Adrenal gland (tissue), 19 donors: ENCODE measurements at places on chromosomes 16 and 17.

DNA sequence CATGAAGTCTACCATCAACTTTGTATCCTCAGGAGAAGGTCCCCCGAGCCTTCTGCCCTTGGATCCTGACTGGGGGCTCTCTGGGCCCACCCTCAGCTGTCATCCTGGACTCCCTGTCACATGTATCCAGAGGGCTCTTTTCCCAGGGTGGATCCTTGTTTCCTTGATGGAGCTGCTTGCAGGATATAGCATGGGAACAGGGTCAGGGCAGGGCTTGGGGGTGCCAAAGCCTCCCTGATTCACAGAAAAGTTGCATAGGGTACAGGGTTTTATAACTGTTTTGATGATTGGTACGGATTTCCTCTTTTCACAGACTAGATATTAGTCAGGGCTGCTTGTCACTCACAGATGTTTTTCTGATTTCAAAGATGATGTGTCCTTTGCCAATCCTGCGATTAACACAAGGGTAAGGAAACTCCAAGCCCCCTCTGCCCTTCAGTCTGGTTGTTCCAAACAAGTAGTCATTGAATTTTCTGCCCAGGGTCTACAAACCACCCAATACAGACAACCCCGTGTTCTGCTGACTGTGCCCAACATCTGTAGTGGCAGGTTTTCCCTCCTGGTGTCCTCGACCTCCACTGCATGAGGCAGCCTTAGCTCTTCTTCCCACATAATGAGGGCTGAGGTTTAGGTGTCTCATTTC lies 20.6 kb upstream of the SLC35G3 start:
- DNase-seq: no peak
- H3K4me1 ChIP-seq: peaks cover 6% of the 10 kb centered on the region
- H3K4me3 ChIP-seq: no peak overlapping the region
- no peaks in the 10 kb centered on the region for H3K36me3 ChIP-seq

- no peak overlapping the region for H3K27ac ChIP-seq
- no peak overlapping the region for H3K4me3 ChIP-seq
- no peak for DNase-seq
- no peaks in the 10 kb centered on the region for H3K4me1 ChIP-seq
- H3K27me3 ChIP-seq: no peaks in the 10 kb centered on the region
Observed at GRCh38 chr17:52536489-52536888, 378.0 kb upstream of the CA10 start.

- no peaks in the 10 kb centered on the region for H3K27me3 ChIP-seq
- peaks cover 62% of the 10 kb centered on the region for H3K36me3 ChIP-seq
- no peak overlapping the region for H3K4me3 ChIP-seq
- H3K27ac ChIP-seq: no peak overlapping the region
Observed at GRCh38 chr17:77217566-77217965, 76.8 kb downstream of the SEC14L1 start.

- H3K27me3 ChIP-seq: no peaks in the 10 kb centered on the region
- H3K36me3 ChIP-seq: no peaks in the 10 kb centered on the region
- DNase-seq: no peak
- H3K27ac ChIP-seq: no peak overlapping the region
Observed at GRCh38 chr16:20485408-20485807, 34.1 kb downstream of the ACSM2A start.

- H3K36me3 ChIP-seq: no peaks in the 10 kb centered on the region
- H3K4me1 ChIP-seq: no peaks in the 10 kb centered on the region
- H3K27ac ChIP-seq: no peak overlapping the region
- DNase-seq: no peak
Observed at GRCh38 chr17:64354824-64355535, 35.7 kb downstream of the PECAM1 start.

- H3K4me1 ChIP-seq: peaks cover 8% of the 10 kb centered on the region
- no peak for DNase-seq
- H3K27me3 ChIP-seq: no peaks in the 10 kb centered on the region
- no peaks in the 10 kb centered on the region for H3K36me3 ChIP-seq
Observed at GRCh38 chr16:4962716-4963115, 4.6 kb downstream of the SEC14L5 start.

- DNase-seq: peak; percentile 79
- no peak overlapping the region for H3K27ac ChIP-seq
Observed at GRCh38 chr16:81610144-81610842, 165.7 kb downstream of the CMIP start.

- H3K4me1 ChIP-seq: no peaks in the 10 kb centered on the region
- no peaks in the 10 kb centered on the region for H3K36me3 ChIP-seq
- no peaks in the 10 kb centered on the region for H3K27me3 ChIP-seq
- no peak overlapping the region for H3K27ac ChIP-seq
Observed at GRCh38 chr16:17691899-17692176, 221.1 kb upstream of the XYLT1 start.

DNA sequence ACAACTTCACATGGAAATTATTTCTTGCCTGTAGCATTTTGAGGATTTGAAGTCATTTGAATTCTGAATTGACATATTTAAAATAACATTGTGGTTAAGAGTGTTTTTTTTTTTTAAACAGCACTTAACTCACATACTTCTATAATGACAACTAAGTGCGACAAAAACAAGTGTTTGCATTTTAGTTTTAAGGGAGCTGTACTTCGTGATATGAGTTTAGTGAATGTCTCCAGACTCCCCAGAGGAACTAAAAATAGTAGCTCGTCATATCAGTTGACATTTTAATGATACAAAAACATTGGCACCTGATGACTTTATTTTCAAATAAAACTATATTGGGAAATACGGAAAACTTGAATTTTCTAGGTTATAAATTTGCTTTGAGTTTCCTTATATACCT lies 389.6 kb upstream of the MON1B start:
- H3K27ac ChIP-seq: no peak overlapping the region
- no peaks in the 10 kb centered on the region for H3K36me3 ChIP-seq
- H3K4me1 ChIP-seq: no peaks in the 10 kb centered on the region
- no peak for DNase-seq
- no peaks in the 10 kb centered on the region for H3K27me3 ChIP-seq

DNA sequence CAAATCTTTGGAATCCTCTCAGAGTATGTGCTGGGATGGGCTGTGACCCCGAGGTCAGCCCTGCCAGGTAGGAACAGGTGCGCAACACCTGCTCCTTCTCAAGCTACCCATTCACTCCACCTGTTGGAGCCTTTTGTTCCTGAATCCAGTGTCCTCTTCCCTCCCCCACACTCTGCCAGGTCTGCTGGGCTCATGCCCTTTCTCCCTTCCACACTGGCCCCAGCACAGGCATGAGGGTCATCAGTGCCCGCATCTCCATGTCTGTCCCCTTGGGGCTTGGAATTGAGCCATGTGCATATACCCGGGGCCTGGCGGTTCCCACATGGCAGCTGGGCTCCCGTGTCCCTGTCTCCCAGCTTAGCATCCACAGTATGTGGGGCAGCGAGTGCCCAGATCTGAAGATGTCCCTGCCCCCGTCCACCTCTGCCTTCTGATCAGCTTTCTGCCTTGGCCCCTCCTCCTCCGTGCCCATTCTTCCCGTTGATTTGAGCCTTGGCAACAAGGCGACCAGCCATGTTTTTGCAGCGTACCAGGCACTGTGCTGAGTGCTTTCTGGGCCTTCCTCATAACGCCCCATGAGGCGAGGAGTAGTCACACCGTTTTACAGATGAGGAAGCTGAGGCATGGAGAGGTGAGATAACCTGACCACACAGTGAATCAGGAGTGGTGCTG lies 102.2 kb downstream of the RAP1GAP2 start:
- H3K4me1 ChIP-seq: no peaks in the 10 kb centered on the region
- no peak overlapping the region for H3K27ac ChIP-seq
- H3K36me3 ChIP-seq: no peaks in the 10 kb centered on the region
- H3K27me3 ChIP-seq: no peaks in the 10 kb centered on the region
- no peak overlapping the region for H3K4me3 ChIP-seq

- no peaks in the 10 kb centered on the region for H3K27me3 ChIP-seq
- H3K27ac ChIP-seq: no peak overlapping the region
- H3K36me3 ChIP-seq: no peaks in the 10 kb centered on the region
- H3K4me1 ChIP-seq: no peaks in the 10 kb centered on the region
- H3K4me3 ChIP-seq: no peak overlapping the region
- no peak for DNase-seq
Observed at GRCh38 chr16:26838931-26839330, 227.8 kb upstream of the C16orf82 start.

DNA sequence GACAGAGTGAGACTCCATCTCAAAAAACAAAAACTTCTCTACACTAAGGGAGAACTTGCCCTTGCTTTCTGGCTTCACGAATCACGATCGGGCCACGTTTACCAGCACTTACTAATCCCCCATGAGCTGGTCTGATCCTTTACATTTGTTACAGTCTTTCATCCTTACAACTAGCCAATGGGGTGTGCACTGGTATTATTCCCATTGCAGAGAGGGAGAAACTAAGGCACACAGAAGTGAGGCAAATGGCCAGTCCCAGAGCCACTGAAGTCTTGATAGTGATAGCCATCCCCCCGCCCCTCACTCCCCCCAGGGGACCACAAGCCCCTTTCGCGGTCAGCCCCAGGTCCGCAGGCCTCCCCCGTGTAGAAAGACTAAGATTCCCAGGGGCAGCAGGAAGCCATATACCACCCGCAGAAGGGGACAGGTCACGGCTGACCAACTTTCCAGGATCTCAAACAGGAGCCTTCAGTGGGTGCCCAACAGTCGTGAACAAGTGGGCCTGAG lies 868 bp downstream of the NATD1 start:
- no peaks in the 10 kb centered on the region for H3K36me3 ChIP-seq
- peak overlapping the region; percentile 59 for H3K27ac ChIP-seq
- DNase-seq: no peak

DNA sequence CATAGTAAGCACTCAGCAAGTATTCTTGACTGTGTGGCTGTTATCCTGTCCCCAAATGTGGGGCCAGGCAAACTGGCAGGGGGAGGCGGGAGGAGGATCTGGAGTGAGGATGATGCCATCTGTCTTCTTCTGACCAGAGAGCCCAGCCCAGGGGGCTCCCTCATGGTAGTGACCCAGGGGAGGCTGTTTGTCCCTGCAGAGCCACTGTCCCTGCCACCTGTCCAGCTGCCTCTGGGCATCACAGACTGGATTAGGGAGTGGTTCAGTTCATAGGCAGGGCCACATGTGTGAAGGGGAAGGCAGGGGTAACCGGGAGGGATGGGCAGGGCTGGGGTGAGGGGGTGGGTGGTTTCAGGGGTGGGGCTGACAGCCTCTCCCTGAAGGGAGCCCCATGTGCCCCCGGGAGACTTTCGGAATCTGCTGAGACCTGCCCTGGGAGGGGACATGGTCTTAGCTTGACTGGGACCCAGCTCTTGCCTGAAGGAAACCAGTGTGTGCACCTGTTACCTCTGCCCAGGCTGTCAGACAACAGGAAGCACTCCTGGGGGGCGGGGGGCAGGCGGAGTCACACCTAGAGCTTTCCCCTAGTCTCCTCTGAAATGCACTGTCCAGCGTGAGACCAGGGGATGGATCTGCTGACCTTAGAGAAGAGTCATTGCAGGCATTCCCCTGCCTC lies 15.2 kb downstream of the ARHGAP23 start:
- H3K36me3 ChIP-seq: no peaks in the 10 kb centered on the region
- H3K4me1 ChIP-seq: peaks cover 12% of the 10 kb centered on the region
- H3K27ac ChIP-seq: no peak overlapping the region
- DNase-seq: no peak

GRCh38 chr16:83835586-83836566 lies 28.1 kb downstream of the HSBP1 start:
- DNase-seq: no peak
- no peaks in the 10 kb centered on the region for H3K4me1 ChIP-seq
- no peak overlapping the region for H3K27ac ChIP-seq
- H3K36me3 ChIP-seq: no peaks in the 10 kb centered on the region
- no peak overlapping the region for H3K4me3 ChIP-seq

DNA sequence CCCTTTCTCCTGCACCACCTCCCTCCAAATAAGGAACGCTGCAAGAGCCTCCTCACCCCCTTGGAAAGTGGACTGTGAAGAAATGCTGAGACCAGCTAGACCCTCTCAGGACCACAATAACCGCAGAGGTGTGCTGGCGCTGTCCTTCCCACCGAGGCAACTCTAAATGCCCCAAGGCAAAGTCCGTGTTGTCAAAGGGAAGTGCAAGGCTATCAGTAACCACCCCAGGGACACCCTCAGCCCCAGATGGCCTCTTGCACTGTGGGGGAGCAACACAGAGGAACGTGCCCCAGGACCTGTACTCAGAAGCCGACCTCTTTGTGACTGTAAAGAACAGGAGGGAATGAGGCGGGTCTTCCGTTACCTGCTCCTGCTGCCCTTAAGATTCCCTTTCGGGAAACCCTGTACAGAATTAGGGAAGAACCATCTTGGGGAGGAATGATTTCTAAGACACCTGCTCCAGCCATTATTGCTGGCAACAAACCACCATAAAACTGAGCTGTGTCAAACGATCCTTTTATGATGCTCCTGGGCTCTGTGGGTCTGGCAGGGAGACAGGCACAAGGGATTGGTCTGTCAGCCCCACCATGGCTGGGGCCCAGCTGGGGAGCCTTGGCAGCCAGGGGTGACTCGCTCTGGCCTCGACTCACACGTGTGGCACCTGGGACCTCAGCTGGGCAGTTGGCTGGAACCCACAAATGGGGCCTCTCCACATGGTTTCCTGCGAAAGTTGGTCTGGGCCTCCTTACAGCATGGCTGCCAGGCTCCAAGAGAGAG lies 14.6 kb upstream of the MED9 start:
- DNase-seq: no peak
- no peaks in the 10 kb centered on the region for H3K4me1 ChIP-seq
- H3K27ac ChIP-seq: no peak overlapping the region

DNA sequence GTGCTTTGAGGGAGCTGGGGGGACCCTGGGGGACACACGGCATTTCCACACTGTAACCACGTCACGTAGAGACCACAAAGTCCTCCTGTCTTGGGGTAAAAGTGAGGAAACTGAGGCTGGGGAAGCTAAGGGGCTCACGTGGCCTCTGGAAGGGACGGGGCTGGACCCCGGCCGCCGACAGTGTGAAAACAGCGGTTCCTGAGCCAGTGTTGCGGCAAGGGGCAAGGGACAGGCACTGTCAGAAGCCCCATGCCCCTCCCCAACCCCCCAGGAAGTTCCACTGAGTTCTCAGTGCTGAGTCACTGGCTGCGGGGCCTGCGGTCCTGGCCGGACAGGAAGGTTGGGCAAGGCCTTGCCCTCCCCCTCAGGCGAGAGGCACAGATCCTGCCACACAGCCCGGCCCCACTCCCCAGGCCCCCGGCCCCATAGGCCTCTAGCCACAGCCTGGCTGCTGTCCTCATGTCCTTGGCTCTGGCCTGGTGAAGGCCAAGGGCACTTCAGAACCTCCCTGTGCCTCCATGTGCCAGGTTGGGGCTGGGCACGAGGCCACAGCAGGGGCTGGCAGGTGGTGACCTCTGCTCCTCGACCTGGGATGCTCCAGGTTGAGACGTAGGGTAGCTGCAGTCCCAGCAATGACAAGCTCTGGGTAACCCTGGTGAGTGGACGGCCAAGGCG lies 5.0 kb upstream of the CCDC57 start:
- peak overlapping the region; percentile 97 for H3K27ac ChIP-seq
- no peaks in the 10 kb centered on the region for H3K36me3 ChIP-seq
- H3K27me3 ChIP-seq: no peaks in the 10 kb centered on the region
- peaks cover 30% of the 10 kb centered on the region for H3K4me1 ChIP-seq

- no peaks in the 10 kb centered on the region for H3K4me1 ChIP-seq
- no peaks in the 10 kb centered on the region for H3K36me3 ChIP-seq
- no peak overlapping the region for H3K27ac ChIP-seq
- H3K27me3 ChIP-seq: no peaks in the 10 kb centered on the region
- no peak overlapping the region for H3K4me3 ChIP-seq
Observed at GRCh38 chr16:19898166-19898565, 13.5 kb upstream of the GPRC5B start.
